ENCODE measurements at places on chromosomes 12 and 14.
A peak's percentile ranks its signal among the peaks of the same experiment; 100 is the strongest.

GRCh38 chr12:113329022-113329790, 5.7 kb downstream of the SLC8B1 start:
- H3K27me3 ChIP-seq = no peaks in the 10 kb centered on the region
- no peak overlapping the region for H3K4me3 ChIP-seq
- H3K4me1 ChIP-seq = peaks cover 20% of the 10 kb centered on the region
- no peak overlapping the region for H3K27ac ChIP-seq

DNA sequence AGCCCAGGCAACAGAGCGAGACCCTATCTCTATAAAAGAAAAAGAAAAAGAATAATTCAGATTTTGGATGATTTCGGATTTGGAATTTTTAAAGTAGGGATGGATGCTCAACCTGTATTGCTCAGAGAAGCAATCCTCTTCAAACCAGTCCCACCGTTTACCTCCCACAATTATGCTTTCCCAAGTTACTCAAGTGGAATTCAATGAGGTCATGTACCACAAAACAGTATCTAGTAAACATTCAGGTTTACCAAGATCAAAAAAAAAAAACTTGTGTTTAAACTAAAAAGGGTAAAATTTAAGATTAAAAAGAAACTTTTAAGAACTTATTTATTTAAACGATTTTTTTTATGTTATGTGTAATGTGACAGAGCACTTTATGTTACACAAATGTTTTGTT, 2.5 kb downstream of the KDM5A start:
- peak overlapping the region; percentile 98 for H3K27ac ChIP-seq
- H3K4me1 ChIP-seq = peaks cover 60% of the 10 kb centered on the region
- H3K36me3 ChIP-seq = peaks cover 16% of the 10 kb centered on the region
- peaks cover 13% of the 10 kb centered on the region for H3K27me3 ChIP-seq

DNA sequence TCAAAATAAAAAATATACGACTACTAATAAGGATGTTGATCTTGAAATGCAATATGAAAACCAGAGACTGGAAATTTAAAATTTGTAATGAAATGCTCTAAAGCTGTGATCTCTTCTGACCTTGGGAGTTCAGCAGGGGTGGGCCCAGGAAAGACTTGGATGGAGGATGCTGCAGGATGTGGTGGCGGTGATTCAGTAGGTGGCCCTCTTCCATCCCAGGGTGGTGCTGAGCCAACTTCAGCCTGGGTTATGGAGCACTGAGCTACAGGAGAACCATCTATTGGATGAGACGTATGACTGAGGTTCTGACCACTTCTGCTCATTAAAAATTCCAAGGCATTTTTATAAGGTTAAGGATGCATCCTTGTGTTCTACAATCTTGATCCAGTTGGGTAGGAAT, 6.9 kb upstream of the PDE3A start:
- no peaks in the 10 kb centered on the region for H3K4me1 ChIP-seq
- DNase-seq = no peak
- no peak overlapping the region for H3K4me3 ChIP-seq
- no peak overlapping the region for H3K27ac ChIP-seq
- H3K36me3 ChIP-seq = no peaks in the 10 kb centered on the region
- H3K27me3 ChIP-seq = no peaks in the 10 kb centered on the region

DNA sequence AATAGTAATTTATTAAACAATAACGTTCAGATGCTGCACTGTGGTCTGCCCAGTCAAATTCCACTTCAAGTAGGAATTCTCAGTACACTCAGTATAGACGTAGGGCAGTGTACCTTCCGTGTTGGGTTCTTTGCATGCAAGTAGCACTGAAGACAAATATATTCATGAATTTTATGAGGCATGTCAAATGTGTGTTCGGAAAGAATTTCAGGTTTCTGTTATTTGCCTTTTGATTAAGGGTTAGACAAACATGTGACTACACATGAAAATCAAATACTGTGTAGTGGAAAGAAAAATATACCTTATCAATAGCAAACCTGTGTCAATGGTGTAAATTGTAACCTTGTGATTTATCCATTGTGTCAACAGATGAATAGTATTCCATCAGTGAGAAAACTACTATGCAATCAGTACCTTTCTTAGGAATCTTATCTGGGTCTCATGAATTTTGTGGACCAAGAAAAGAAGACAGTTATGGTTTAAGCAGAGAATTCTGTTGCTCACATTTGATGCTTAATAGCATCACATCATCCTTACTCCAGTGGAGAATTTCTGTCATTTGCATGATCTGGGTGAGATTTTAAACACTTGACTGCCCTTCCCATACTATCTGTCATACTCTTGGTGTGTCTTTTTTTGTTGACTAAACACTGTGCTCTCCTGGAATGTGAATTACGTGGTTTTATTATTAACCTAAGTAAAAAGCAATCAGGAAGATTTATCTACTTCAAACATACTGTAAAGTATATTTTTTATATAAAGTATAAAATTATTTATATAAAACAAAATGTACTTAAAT, 13.3 kb downstream of the TMEM260 start:
- peaks cover 21% of the 10 kb centered on the region for H3K36me3 ChIP-seq
- no peak overlapping the region for H3K27ac ChIP-seq
- DNase-seq = no peak
- H3K4me1 ChIP-seq = no peaks in the 10 kb centered on the region
- no peak overlapping the region for H3K4me3 ChIP-seq

- H3K4me1 ChIP-seq = peaks cover 13% of the 10 kb centered on the region
- no peak overlapping the region for H3K4me3 ChIP-seq
- no peaks in the 10 kb centered on the region for H3K36me3 ChIP-seq
- H3K27me3 ChIP-seq = peaks cover 6% of the 10 kb centered on the region
Observed at GRCh38 chr14:31461545-31461944, 4.2 kb upstream of the DTD2 start.

DNA sequence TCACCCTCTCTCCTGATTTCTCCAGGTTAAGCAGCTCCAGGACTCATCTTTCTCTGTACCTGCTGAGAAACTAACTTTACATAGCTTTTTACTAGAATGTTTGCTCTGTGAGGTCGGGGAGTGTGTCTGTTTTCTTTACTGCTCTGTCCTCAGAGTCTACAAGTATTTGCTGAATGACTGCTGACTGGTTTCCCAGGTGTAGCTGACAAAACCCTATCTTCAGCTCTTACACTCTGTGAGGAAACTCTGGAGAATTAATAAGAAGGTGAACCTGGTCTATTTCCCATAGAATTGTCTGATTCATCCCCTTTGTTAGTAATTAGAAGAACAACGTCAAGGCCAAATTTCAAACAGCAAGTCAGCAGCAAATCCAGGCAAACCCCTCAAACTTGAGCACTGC, 226.8 kb downstream of the ZFP36L1 start:
- H3K27me3 ChIP-seq = no peaks in the 10 kb centered on the region
- no peaks in the 10 kb centered on the region for H3K36me3 ChIP-seq
- H3K4me1 ChIP-seq = peaks cover 39% of the 10 kb centered on the region
- H3K27ac ChIP-seq = no peak overlapping the region

- H3K27me3 ChIP-seq = peaks cover 5% of the 10 kb centered on the region
- H3K36me3 ChIP-seq = no peaks in the 10 kb centered on the region
- no peak for DNase-seq
- no peak overlapping the region for H3K27ac ChIP-seq
- H3K4me3 ChIP-seq = no peak overlapping the region
- H3K4me1 ChIP-seq = peaks cover 58% of the 10 kb centered on the region
Observed at GRCh38 chr14:89491711-89492381, 74.8 kb upstream of the FOXN3 start.

DNA sequence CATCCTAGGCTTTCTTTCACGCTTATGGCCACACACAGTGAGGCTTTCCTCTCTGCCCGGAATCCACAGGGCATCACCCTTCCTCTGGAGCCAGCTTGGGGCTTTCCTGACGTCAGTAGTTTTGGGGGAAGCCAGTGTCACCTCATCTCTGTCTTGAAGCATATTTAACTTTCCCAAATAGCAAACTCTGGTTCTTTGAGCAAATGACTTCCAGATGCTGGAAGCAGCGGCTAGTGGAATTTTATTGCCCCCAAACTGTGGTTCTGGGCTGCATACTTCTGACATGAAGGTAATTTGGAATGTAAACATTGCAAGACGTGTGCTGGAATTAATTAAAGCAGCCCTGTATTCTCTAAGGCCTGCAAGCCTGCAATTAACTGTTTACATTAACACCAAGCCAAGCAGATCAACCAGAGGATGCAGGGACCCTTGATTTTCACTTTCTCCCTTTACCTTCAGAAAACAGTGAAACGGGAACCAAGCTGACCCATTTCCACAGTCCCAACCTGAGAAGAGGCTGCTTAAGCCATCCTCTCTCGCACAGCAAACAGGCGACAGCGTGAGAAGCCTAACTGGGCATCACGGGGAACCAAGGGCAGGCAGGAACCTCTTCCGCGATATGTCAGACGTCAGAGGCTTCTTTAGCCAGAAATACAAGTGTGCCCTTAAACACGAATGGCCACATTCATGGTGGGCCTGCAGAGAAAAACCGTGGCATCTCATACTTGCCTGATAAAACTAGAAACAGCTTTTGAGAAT, 258.4 kb downstream of the CACNA1C start:
- H3K27me3 ChIP-seq = peaks cover 3% of the 10 kb centered on the region
- H3K4me1 ChIP-seq = no peaks in the 10 kb centered on the region
- no peak for DNase-seq

GRCh38 chr12:2431810-2432209, 363.0 kb upstream of the FKBP4 start:
- H3K4me1 ChIP-seq = no peaks in the 10 kb centered on the region
- no peaks in the 10 kb centered on the region for H3K36me3 ChIP-seq
- H3K4me3 ChIP-seq = no peak overlapping the region
- no peak for DNase-seq
- no peak overlapping the region for H3K27ac ChIP-seq

- H3K27ac ChIP-seq = no peak overlapping the region
- no peak for DNase-seq
- H3K4me1 ChIP-seq = peaks cover 14% of the 10 kb centered on the region
- H3K27me3 ChIP-seq = no peaks in the 10 kb centered on the region
- no peaks in the 10 kb centered on the region for H3K36me3 ChIP-seq
Observed at GRCh38 chr12:67623259-67623658, 25.3 kb upstream of the DYRK2 start.

- H3K36me3 ChIP-seq = no peaks in the 10 kb centered on the region
- peaks cover 12% of the 10 kb centered on the region for H3K4me1 ChIP-seq
Observed at GRCh38 chr14:100381395-100382105, 58.4 kb downstream of the SLC25A47 start.

- no peaks in the 10 kb centered on the region for H3K36me3 ChIP-seq
- no peak overlapping the region for H3K4me3 ChIP-seq
- no peaks in the 10 kb centered on the region for H3K27me3 ChIP-seq
- DNase-seq = no peak
Observed at GRCh38 chr14:91048676-91049075, 11.8 kb downstream of the RPS6KA5 start.

DNA sequence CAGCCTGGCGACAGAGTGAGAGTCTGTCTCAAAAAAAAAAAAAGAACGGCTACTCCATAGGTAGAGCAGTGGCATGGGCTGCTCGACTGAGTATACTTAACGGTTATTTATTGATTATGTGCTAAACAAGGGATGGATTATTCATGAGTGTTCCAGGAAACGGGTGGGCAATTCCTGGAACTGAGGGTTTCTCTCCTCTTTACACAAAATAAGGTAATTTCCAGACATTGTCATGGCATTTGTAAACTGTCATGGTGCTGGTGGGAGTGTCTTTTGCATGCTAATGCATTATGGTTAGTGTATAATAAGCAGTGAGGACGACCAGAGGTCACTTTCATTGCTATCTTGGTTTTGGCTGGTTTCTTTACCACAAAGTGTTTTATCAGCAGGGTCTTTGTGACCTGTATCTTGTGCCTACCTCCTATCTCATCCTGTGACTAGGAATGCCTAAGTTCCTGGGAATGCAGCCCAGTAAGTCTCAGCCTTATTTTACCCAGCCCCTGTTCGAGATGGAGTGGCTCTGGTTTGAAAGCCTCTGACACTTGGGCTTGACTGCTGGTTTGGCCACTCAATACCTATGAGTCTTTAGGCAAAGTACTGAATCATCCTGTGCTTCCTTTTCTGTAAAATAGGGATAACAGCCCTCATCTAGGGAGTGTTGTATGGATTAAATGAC, 3.2 kb downstream of the DGLUCY start:
- peak overlapping the region; percentile 96 for H3K27ac ChIP-seq
- peaks cover 33% of the 10 kb centered on the region for H3K36me3 ChIP-seq
- H3K27me3 ChIP-seq = peaks cover 3% of the 10 kb centered on the region
- DNase-seq = no peak

- DNase-seq = no peak
- no peaks in the 10 kb centered on the region for H3K36me3 ChIP-seq
- no peak overlapping the region for H3K27ac ChIP-seq
Observed at GRCh38 chr12:71128191-71128788, 29.5 kb downstream of the TSPAN8 start.

- no peaks in the 10 kb centered on the region for H3K36me3 ChIP-seq
- no peak for DNase-seq
- H3K27ac ChIP-seq = no peak overlapping the region
Observed at GRCh38 chr14:86527312-86527711, 997.4 kb downstream of the FLRT2 start.

DNA sequence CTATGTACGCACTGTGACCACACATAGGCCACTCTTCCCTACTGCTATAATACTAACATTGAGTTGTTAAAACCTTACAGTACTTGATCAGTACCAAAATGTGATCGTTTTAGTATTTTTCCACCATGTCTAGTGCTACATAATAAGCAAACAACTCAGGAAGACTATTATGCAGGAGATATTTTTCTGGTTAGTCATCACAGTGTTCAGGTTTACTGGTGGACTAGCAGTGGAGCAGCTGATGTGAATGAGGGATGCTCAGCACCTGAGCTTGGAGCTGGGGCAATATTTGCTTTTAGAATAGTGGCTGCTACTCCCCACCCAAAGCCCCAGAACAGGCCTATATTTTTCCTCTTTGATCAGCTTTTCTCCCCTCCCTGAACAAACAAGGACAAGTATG, 513.1 kb downstream of the KCNH5 start:
- H3K4me1 ChIP-seq = no peaks in the 10 kb centered on the region
- H3K4me3 ChIP-seq = no peak overlapping the region
- H3K36me3 ChIP-seq = peaks cover 4% of the 10 kb centered on the region

- no peak overlapping the region for H3K27ac ChIP-seq
- no peaks in the 10 kb centered on the region for H3K36me3 ChIP-seq
Observed at GRCh38 chr12:101480849-101481248, 5.7 kb downstream of the SPIC start.

- no peak for DNase-seq
- no peak overlapping the region for H3K27ac ChIP-seq
- H3K4me3 ChIP-seq = no peak overlapping the region
- H3K36me3 ChIP-seq = no peaks in the 10 kb centered on the region
- peaks cover 7% of the 10 kb centered on the region for H3K27me3 ChIP-seq
Observed at GRCh38 chr12:67981287-67982162, 7.7 kb upstream of the IFNG-AS1 start.

DNA sequence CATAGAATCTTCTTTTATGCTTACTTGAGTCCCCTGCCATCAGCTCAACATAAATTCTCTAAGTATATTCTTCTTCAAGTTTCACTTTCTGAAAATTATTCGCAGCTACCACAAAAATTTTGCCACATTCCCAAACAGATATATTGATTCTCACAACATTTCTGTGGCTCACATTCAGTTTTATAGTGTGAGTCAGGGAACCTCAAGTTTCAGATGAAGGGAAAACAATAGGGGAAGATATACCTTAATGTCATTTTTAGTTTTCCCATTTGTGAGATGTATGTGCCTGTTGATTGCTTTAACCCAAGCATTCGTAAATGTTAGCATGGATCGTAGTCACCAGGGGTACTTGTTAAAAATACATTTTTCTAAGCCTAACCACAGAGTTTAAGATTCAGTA, 465.8 kb downstream of the CCER1 start:
- no peak overlapping the region for H3K27ac ChIP-seq
- DNase-seq = no peak
- H3K27me3 ChIP-seq = no peaks in the 10 kb centered on the region
- no peak overlapping the region for H3K4me3 ChIP-seq

All from immature natural killer cell (primary cell).